Stimulated activated CD4-positive, alpha-beta T cell treated with anti-CD3 and anti-CD28 coated beads, Interleukin-12 subunit alpha, Interleukin-12 subunit beta, amount 100 ng/mL, for 24 hours (primary cell): ENCODE measurements at places on chromosomes 2 and 18.

- no peak for DNase-seq
Measured at GRCh38 chr2:183243758-183244157, 119.5 kb downstream of the NUP35 start.

- no peak for DNase-seq
Measured at GRCh38 chr2:31286961-31287550, 53.1 kb downstream of the EHD3 start.

- DNase-seq, result no peak
Measured at GRCh38 chr2:238593236-238593635, 166.5 kb downstream of the ASB1 start.

DNA sequence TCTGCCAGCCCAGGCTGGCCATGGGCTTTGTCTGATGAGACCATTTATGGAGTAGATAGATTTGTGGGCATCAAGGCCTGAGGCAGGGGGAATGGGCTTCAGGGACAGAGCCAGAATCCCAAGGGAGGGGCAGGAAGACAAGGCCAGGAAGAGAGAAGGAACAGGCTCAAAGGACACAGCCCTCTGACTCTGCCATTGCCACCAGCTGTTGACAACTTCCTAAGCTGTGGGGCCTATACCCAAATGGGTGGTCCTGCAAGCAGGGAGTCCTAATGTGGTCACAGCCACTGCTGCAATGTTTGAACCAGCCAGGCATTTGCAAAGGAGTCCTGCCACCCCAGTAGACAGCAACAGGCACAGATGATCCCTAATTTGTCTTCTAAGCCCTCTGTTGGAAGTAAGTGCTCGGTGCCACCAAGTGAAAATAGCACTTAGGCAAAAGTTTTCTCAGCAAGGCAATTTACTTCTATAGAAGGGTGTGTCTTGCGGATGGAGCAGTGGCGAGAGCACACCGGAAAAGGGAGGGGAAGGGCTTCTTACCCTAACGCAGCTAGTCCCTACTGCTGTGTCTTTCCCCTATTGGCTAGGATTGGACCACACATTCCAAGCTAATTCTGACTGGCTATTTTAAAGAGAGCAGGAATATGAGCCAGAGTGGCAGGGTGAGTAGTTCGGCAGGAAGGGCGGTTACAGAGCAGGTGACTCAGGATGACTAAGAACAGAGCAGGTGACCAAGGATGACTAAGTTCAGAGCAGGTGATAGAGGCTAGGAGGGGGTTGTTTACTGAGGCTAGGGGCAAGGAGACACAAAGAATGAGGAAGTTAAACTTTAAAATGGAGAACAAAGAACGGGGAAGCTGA lies 47.2 kb downstream of the C1QL2 start:
- no peak for DNase-seq

DNA sequence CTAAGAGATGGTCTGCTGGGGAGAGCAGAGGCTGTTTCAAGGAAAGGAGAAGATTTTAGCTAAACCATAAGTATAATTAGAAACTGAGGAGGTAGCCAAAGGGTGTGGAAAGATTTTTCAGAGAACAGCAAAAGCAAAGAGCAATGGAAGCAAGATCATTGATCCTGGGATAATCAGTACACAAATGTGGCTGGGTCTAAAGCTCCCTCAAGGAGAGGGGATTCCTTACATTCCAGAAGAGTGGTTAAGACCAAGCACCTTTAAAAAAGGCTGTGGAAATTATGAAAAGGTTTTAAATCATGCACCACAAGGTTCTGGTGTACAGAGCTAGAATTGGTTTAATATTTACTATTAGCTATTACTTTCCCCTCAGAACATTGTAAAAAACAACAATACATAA lies 246.0 kb upstream of the UBE2E3 start:
- no peak for DNase-seq

DNA sequence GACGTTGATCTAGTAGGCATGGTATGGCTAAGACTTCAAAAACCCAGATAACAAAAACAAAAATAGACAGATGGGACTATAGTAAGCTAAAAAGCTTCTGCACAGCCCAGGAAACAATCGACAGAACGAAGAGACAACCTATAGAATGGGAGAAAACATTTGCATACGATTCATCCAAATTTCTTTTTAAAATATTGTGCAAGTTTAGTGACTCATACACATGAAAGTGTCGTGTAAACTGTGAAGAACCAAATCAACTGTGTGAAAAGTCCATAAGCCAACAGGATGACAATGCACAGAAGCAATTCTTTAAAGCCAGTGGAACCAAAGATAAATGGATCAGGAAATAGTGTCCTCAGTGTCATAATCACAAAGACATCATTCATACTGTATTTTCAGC lies 671.1 kb downstream of the RNF144A start:
- DNase-seq, result no peak

DNA sequence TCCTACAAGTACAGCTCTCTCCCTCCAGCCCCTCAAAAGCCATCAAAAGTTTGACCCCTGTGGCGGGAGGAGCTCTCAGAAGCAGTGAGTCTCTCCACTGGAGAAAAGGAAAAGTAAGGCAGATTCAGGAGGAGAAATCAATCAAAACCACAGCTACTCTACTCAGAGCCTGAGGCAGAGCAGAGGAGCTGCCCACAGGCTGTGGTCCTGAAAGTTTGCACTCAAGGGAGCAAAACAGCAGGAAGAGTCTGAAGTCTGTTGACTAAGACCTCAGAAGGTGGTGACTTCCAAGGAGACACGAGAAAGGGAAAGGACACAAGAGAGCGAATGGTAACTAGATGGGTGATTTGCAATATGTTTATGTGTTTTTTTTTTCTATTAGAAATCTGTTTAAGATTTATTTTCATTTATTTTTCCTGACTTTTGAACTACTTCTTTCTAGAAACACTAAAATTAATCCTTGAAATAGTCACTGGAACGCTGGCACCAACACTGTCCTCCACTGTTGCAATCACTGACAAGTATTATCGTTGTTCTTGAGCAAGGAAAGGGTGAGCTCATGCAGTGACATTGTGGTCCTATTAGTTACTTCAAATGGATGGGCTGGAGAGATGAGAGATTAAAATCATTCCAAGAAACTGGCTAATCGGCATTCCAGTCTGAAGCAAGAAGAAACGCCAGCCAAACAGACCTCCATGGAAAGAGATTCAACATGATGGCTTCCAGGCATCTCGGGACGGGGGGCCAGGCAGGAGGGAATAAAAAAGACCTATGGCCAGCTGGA lies 35.8 kb downstream of the PID1 start:
- DNase-seq, result no peak
